ENCODE measurements at places on chromosomes 11 and 22.

DNA sequence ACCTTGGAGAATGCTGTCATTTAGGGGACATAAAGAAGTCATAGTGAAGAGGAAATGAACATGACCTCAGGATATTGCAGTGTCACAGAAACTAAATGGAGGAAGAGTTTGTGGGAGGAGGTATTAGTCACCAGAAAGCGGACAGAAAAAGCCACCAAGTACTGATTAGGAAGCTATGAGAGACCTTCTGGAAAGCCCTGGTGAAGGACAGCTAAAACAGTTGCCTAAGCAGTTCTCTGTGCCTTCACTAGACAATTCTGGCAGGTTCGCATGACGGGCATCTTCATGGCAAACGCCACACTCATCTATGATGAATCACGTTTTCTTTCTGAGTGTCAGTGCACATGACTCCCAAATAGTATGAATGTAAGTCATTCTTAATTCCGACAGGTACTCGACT, 325.8 kb downstream of the C11orf87 start:
- DNase-seq = no peak

- no peak for DNase-seq
Measured at GRCh38 chr22:23243006-23243573, 62.8 kb downstream of the BCR start.

GRCh38 chr11:124751741-124752470, at the start of gene VSIG2:
VSIG2 (minus strand) TSS chr11:124752255; CDS start chr11:124752137, 118 bp downstream.
- DNase-seq = no peak

DNA sequence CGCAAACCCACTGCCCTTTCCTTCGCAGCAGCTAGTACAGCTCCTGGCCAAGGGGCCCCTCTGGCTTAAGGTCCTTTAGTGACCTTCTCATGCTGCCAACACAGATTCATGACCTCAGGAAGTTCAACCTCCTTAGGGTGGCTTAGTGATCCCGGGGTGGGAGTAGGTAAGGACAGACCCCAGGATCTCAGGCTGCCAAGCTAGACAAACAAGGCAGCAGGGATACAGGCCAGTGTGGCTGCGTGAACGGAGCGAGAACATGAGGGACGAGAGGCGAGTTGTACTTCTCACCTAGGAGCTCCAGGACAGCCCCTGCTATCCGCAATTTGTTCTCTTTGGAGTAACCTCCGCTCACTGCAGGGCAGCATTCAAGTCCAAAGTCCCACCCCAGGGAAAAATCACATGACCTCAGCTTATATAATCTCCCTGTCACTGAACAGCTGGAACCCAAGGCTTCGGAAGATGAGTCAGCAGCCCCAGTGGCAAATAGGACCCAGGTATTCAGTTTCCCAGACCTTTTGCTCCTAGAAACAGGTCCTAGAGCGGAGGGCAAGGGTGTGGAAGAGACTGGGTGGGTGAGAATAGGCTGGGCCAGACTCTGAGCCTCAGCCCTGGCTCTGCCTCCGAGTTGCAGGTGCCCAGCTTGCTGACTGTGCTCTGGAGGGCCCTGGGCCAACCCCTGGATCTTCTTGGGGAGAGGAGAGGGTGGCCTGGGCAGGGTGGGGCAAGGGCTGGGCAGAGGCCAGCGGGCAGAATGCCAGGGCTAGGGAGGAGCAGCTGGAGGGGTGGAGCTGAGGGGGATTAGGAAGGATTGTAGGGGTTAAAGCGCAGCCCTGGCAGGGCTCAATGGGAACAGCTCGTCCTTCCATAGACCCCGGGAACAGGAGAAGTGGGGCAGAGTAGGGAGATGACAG, 13.1 kb downstream of the USP2 start:
- no peak for DNase-seq

DNA sequence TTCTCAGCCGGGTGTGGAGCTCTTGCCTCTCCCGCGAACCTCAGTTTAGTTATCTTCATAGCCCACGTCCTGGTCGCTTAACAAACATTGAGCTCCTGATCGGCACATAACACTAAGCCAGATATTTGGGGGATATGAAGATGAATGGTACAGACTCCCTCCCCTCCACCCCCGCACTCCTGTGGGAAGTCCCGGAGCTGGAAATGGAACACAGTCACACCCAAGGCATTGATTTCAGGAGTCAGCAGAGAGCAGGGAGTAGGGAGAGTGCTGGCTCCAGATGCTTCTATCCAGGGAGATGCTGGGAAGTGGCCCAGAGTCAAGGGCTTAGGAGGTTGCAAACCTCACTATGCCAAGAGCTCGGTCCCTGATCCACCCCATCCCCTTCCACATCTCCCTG, 26.1 kb upstream of the CABP7 start:
- no peak for DNase-seq

DNA sequence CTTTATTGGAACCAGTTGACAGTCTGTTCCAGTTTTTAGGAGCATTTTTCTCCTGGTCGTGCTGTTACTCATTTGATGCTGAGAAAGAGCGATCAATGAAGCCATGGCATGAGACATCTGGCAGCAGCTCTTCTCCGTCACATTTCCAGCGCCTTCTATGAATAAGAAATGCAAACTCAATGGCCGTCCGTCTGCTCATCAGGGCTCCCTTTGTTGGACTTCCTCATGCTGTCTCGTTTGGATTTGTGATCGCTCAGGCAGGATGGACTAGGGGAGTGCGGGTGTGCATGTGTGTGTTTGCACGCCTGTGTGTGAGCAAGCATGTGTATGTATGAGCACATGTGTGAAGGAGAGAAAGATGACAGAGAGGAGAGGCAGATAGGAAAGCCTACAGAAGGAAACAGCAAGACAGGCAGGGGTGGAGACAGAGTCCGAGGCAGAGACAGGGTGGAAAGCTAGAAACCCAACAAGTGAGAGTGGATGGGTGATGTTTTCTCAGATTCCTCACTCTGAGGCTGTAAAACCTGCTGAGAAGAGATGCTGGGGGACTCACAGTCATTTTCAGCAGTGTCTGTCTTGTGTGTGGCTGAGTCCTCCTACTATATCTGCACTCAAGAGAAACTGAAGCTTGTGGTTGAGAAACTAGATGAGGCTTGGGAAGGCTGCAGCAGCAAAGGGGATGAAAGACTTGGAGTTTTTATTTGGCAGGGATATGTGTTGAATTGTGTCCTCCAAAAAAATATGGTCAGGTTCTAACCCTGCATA, 56.0 kb upstream of the CLMP start:
- DNase-seq = no peak

GRCh38 chr11:127136438-127136837, 135.9 kb upstream of the KIRREL3 start:
- no peak for DNase-seq

DNA sequence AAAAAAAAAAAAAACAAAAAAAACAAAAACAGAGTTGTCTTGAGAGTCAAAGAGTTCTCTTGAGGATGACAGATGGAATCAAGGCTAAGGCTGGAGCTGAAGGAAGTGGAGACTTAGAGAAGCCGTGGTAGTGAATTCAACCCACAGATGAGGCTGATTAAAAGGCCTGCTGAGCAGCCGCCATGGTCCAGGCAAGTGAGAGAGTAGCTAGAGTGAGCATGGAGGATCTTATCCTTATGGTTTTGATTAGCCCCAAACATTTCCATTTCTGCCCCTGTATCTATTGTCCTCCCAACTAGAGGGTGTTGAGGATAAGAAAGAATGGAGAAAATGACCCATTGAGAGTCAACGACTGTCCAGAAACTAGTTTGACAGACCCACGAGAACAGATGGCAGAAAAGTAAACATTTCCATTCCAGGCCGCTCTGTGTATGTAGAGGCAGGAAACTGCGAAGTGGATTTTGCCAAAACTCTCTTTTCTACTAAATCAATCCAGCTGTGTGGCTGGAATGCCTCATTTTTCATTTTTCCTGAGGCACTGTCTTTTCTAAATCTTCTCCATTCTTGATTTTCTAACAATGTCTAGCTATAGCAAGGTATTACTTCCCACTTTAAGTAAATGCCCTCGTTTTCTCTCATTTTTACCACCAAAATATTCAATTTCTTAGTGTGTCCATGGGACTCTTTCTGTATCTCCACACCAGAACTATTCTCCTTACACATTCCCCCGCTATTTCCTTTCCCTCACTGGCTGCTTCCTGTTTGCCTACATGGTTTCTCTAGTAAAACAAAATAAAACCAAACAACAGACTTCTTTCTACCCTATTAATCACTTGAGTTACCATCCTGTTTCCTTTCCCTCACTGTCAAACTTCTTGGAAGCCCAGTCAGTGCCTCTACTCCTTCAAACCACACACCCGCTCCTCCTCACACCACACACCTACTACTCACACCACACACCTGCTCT, 5.4 kb upstream of the MMP8 start:
- no peak for DNase-seq

DNA sequence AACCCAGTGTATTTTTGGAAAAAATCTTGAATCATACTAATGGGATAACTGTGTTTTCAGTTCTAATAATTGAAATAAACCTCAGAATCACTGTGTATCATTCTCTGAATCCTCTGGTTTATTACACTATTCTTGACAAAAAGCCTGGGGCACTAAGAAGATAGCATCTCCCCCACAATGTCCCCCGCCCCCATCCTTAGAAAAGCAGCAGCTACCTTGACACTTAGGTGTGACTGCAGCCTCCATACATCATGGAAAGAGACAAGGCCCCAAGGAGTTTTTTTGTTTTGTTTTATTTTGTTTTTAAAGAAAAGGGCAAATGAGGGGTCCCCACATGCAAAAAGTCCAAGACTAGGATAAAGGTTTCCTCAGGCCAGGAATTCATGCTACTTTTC, 124.8 kb downstream of the APOL5 start:
- no peak for DNase-seq

DNA sequence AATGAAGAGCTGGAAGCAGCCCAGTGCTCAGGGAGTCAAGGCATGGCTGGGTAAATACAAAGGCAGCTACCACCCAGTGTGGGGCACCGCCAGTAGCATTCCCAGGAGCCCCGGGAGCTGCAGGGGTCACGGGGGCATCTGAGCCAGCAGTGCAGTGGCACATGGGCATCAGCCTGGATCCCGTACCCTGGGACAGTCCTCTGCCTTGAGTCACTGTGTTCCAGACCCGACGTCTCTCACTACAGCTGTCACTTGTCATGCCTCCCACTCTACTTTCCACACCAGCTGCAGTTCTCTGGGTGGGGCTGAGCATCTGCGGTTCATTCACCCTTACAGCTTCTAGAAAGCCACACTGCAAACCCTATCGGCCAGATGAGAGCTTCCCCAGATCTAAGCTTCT, 29.6 kb downstream of the DHCR7 start:
- no peak for DNase-seq

All from activated CD8-positive, alpha-beta memory T cell treated with anti-CD3 and anti-CD28 coated beads for 1 hour (primary cell).